ENCODE measurements at places on chromosomes 5 and 9. TPM values are rescaled to one million over a fixed set of nuclear protein-coding genes. Genes with fewer than 3 reads are reported as not detected.

SLC45A2 gene
- 0.07 TPM for polyA plus RNA-seq

ADAMTS19 gene
- 0.17 TPM for polyA plus RNA-seq

BTNL3 gene
- polyA plus RNA-seq, result not detected

GRCh38 chr9:88310310-88310980 lies 77.8 kb upstream of the SPIN1 start:
- H3K4me1 ChIP-seq, result no peaks in the 10 kb centered on the region
- H3K27ac ChIP-seq, result no peak overlapping the region

DNA sequence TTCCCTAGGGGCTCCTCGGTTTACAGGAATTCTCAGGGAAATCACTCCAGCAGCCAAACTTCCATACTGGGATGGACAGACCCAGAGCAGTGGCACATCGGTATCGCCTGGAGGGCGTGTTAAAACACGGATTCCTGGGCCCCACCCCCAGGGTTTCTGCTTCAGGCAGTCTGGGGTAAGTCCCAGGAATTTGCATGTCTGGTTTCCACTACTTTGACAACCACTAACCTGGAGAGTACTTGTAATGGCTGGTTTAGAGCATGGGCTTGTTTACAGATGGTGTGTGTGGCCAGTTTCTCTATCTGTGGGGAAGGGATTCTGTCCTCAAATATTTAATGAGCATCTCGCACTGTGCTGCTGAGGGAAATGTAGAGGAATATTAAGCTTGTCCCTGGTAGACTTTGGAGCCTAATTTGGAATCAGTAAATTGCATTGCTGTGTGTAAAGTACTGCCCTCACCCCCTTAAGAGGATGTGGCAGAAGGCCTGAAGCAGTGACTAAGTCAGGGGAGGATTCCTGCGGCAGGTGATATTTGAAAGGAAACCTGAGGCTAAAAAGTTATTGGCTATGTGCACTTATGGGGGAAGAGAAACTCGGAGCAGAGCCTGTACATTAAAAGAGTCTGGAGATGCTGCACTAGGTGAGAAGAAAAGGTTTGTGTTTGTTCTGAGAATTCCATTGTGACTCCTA lies 18.6 kb upstream of the TJP2 start:
- H3K4me3 ChIP-seq, result no peak overlapping the region
- no peaks in the 10 kb centered on the region for H3K36me3 ChIP-seq
- DNase-seq, result no peak
- H3K4me1 ChIP-seq, result peaks cover 2% of the 10 kb centered on the region
- no peak overlapping the region for H3K27ac ChIP-seq
- no peaks in the 10 kb centered on the region for H3K27me3 ChIP-seq

GRCh38 chr5:122463221-122463620 lies 151.2 kb downstream of the SNCAIP start:
- no peaks in the 10 kb centered on the region for H3K27me3 ChIP-seq
- peaks cover 1% of the 10 kb centered on the region for H3K4me1 ChIP-seq
- no peak overlapping the region for H3K4me3 ChIP-seq
- peak; percentile 87 for DNase-seq
- H3K36me3 ChIP-seq, result no peaks in the 10 kb centered on the region
- H3K27ac ChIP-seq, result no peak overlapping the region

Measured in IMR-90 (cell line).